Activated CD8-positive, alpha-beta T cell treated with anti-CD3 and anti-CD28 coated beads for 36 hours (primary cell): ENCODE measurements at places on chromosomes 7 and 10.

GRCh38 chr7:24574950-24575349 is 1.7 kb downstream of the PALS2 start:
- no peak for DNase-seq

GRCh38 chr10:75091146-75091545 is 20.3 kb upstream of the SAMD8 start:
- no peak for DNase-seq

GRCh38 chr10:28125701-28126100 is 126.8 kb upstream of the ODAD2 start:
- no peak for DNase-seq

DNA sequence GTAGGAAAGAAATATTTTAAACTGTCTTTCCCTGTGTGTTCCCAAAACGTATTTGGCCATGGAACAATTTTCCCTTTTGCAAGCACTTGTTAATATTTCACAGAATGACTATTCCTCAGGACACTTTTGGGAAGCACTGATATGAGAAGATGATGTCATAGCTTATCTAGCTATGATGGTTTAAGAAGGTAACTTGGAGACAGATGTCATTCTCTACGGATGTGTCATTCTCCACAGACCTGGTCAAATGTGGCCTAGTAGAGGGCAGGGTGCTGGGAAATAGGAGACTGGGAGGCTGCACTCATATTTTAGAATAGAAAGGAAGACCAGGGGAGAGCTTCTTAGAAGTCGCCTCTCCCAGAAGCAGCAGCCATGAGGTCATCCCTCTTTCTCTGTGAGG is 220.7 kb upstream of the GLI3 start:
- no peak for DNase-seq

DNA sequence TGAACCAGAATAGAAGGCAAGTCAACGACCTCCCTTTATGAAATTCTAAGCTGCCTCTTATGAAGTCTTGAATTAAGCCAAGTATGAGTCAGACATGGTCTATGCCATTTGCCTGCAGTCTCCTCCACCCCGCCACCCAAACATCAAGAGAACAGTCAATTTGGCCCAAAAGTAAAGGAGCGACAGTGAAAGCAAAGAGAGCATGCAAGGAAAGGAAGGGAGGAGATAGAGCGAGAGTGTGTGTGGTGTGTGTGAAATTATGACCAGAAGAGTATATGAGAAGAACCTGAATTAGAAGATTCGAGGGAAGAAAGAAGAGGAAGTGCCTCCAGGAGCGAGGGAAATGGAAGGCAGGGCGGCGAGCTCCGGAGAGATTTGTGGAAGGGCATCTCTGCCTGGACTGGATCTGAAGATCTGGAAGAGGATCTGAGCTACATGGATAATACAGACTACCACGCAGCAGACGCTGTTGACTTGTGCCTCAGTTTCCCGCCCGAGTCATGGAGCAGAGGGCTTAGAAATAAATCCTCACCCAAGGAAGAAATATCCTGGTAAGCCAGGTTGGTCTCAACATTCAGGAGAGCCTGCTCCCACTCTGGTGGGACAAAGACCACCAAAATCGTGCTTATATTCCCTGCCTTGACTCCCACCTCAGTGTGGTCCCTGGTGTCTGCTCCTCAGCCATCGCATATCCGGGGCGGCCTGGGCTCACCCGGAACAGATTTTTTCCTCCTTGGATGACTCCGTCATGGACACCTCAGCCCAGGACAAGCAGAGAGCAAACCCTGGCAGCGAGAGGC is 459 bp downstream of the ZDHHC6 start:
- peak; percentile 26 for DNase-seq

DNA sequence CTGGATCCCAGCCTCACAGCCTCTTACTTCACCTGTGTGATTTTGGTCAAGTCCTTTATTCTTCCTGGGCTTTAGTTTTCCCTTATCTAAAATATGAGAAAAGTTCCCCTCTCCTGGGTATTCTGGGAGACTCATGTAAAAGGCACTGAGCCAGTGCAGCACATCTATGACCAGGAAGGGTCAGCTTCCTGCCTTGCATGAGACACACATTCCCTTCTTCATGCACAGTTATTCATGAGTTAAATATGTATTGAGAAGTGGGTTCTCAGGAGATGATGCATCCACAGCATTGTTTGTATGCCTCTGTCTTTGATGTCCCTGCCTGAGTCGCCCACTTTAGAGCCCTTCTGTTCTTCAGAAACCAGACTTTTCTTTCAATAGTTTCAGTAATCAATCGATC is 33.3 kb downstream of the EGFR start:
- no peak for DNase-seq

GRCh38 chr7:1323178-1324027 is 90.7 kb downstream of the UNCX start:
- no peak for DNase-seq
